IMR-90 (cell line): ENCODE measurements at places on chromosomes 16 and 17. TPM values are rescaled to one million over a fixed set of nuclear protein-coding genes. Genes with fewer than 3 reads are reported as not detected.

SETD1A gene
- 0.54 and 0.56 TPM in 2 replicates for total RNA-seq

DNA sequence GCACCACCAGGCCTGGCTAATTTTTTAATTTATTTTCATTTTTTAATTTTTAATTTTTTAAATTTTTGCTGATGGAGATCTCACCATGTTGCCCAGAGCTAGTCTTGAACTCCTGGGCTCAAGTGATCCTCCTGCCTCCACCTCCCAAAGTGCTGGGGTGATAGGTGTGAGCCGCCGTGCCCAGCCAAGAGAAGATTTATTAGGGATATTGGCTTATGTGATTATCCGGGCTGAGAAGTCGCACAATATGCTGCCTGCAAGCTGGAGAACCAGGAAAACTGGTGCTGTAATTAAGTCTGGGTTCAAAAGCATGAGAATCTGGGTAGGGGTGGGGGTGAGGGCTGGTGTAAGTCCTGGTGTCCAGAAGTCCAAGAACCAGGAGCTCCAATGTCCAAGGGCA lies 2.5 kb upstream of the C16orf90 start:
- no peak for DNase-seq

GRCh38 chr17:2128011-2128410 lies 73.1 kb downstream of the HIC1 start:
- DNase-seq, result no peak

- DNase-seq, result peak; percentile 59
Measured at GRCh38 chr17:497241-498034, 144.8 kb upstream of the RPH3AL start.

DNA sequence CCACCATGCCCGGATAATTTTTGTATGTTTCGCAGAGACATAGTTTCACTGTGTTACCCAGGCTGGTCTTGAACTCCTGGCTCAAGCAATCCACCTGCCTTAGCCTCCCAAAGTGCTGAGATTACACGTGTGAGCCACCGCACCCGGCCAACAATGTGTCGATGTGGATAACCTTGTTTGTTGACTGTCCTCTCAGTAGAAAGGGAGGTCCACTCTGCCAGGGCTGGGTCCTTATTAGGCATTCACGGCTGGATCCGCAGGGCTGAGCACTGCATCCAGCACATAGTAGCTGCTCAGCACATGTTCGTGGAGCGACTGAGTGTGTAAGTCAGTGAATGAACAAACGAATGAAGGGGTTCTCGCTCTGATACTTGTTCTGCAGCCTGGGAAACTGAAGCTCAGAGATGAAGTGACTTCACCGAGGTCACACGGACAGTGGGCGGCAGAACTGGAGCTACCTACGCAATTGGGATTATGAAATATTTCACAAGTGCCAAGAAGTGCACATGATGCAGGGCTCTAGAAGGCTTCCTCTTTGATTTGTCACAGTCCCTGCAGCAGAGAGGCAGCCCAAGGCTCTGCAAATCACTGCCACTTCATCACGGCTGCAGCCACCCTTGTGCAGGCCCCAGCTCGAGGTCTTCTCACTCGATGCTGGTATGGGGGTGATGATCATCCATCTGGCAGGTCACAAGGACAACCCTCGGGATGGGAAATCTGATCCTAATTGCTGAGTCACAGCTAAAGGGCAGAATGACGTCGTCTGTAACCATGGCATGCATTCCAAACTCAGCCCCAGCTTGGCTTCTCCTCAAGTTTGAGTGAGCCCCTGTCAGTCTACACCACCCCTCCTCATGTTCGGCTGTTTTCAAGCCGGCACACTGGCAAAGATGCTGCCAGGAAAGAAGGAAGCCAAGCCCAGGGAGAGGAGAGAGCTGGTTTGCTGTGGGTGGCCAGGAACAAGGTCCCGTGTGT lies 28.0 kb upstream of the SNN start:
- DNase-seq, result peak; percentile 100

CACNG5 gene
- not detected in 2 replicates for total RNA-seq

DNA sequence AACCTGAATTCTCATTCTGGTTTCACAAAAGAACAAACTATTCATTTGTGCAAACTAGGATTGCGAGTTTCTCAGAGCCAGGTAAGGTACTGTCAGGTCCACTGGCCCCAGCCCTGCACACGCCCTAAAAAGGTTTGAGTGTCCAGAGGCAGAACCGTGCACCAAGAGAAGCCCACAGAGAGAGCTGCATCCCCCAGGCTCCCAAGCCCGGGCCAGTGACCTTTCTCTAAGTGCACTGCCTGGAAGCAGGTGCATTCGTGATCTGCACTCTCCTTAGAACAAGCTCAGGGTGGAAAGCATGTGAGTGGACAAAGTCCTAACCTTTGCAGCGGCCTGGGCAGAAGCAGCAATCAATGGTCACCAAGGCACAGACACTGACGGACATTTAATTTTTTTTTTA lies 26.8 kb downstream of the MEAK7 start:
- DNase-seq, result no peak

DNA sequence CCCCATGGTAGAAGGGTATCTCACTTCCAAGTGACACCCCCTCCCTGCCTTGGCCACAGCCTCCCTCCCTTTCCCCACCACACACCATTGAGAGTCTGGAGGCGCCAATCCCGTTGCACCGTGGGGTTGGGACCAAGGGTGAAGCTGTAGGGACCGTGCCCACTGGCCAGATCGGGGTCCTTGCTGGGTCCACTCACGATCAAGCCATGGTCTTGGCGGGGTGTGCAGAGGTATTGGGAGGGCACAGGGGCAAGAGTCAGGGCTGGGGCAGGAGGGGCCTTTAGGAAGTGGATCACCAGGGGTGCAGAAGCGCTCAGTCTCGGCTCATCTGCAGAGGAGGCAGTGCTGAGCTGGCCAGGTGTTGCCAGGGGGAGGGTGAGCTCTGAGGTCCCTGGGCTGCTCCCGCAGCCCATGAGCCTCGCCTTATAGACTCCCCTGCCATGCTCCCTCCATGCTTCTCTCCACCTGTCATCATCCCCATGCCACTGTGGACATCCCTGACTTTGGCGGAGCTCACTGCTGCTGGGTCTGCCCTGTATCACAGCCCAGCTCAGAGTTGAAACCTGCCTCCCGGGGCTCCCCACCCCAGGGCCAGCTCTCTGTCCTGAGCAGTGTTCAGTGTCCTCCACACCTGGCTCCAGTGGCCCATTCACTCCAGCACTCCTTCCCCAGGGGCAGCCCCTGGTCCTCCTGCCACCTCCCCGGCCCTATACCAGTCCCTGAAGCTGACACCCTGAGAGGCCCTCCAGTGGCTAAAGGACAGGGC lies 8.3 kb downstream of the CDH16 start:
- no peak for DNase-seq

GRCh38 chr17:58889928-58890327 lies 134.3 kb downstream of the PPM1E start:
- no peak for DNase-seq

DNA sequence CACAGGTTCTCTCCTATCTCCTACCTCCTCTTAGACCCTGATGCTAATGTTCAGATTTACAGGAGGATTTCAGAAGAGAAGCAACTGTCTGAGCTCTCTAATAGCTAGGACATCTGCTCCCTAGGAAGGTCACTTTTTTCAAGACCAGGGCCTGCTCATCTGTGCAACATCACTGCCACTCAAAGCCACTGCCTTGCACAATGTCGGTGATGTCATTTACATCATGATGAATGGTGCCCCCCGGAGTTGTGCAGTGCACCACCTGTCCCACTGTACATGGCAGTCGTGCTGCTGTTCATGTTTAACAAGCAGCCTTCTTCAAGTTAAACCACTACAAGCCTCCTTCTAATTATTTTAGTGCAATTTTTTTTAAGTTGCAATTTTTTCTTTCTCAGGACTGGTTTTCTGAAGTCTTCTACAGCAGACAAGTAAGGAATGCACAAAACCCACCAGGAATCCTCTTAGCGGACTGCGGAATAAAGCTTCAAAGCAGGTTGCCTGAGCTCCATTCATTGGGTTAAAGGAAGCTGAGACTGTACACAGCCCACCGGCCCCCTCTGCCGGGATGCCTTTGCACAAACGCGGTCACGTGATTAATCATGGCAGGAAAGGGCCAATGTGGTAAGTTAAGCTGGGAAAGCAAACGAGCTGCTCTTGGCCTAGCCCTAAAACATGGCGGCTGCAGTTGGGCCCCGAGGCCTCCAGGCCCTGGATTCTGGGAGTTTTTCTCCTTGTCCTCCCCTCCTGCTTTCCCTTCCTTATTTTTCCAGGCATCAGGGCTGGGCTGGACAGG lies 74.1 kb downstream of the MYH11 start:
- peak; percentile 16 for DNase-seq
